NCI-H1092 (cell line): ENCODE measurements at places on chromosomes 2 and 18.

DNA sequence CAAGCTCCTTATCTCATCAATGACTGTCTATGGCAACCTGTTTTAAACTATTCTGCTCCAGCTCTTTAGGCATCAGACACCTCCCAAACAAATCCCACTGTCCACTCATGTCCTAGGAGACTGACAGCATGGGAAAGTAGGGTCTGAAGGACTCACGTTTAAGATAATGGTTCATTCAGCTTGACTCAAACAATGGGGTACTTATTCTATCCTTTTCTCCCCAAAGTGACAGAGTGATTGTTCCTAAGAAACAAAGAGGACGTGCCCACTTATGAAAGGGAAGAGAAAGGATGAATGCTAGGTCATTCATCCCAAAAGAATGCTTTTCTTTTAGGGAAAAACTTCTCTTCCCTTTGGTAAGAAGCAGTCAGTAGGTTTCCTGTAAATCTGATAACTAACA, 41.9 kb downstream of the ALK start:
- no peak for DNase-seq

- no peak for DNase-seq
These were observed 199.5 kb upstream of the MEIS1 start for GRCh38 chr2:66235428-66235827.

DNA sequence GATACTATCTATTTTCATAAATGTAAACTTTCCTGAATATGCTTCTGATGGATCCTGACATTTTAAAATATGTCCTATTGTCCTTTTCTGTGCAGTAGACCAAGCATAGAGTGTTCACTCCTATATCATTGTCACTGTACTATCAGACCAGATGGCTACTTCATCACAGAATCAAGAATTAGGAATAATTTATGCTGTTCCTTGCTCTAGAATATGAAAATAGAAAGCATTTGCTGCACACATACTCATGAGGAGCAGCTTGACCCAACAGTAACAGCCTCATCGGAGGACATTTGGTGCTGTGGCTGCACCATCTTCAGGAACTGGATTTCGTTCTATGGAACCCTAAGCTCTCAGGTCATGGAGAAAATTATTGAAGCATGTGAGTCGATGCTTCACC, 468.9 kb upstream of the HNRNPA3 start:
- no peak for DNase-seq

DNA sequence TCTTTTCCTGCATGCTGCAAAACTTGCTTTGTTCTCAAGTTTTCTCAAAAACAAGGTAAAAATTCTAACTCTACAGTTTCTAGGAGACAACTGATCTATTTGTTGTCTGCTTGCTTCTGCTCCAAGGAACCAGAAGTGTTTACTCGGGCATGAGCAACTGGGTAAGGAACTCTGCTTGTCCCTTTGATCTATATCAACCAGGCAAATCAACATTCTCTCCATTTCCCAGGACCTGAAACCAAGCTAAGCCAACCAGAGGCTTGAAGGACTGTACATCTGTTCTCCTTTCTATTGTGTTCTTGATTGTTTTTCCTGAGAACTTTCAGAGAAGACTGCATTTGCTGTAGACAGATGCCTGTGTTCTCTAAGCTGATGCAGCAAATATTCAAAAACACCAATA, 335.0 kb upstream of the KCNH7 start:
- no peak for DNase-seq
